Activated CD8-positive, alpha-beta T cell treated with anti-CD3 and anti-CD28 coated beads, Interleukin-2, amount 10 ng/mL, durations not matched to agents 7 days and 5 days (primary cell): ENCODE measurements at places on chromosomes 12 and 14. TPM values are rescaled to one million over a fixed set of nuclear protein-coding genes. Genes with fewer than 3 reads are reported as not detected.

- DNase-seq = no peak
- no peak overlapping the region for H3K27ac ChIP-seq
- no peaks in the 10 kb centered on the region for H3K36me3 ChIP-seq
- H3K4me1 ChIP-seq = no peaks in the 10 kb centered on the region
Observed at GRCh38 chr14:98736701-98737338, 535.2 kb downstream of the BCL11B start.

DNA sequence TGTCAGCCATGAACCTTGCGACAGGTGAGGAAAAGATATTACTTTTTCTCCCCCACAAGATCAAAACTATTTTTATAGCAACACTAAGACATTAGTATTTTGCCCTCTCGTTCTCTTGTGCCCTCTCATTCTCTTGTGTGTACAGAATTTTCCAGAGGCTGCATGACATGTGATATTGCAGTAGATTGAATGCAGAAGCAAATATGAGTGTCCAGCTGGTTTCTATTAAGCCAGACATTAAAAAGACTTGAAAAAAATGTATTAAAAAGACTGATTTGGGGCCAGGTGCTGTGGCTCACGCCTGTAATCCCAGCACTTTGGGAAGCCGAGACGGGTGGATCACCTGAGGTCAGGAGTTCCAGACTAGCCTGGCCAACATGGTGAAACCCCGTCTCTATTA is 63.7 kb upstream of the ZFP36L1 start:
- no peak overlapping the region for H3K4me3 ChIP-seq
- peaks cover 9% of the 10 kb centered on the region for H3K4me1 ChIP-seq
- H3K36me3 ChIP-seq = no peaks in the 10 kb centered on the region
- H3K27me3 ChIP-seq = no peaks in the 10 kb centered on the region
- DNase-seq = no peak

GRCh38 chr12:12017135-12017581 is 53.6 kb upstream of the BCL2L14 start:
- H3K27ac ChIP-seq = peak overlapping the region; percentile 16
- H3K4me1 ChIP-seq = peaks cover 31% of the 10 kb centered on the region
- DNase-seq = no peak
- H3K4me3 ChIP-seq = no peak overlapping the region
- peaks cover 5% of the 10 kb centered on the region for H3K27me3 ChIP-seq
- peaks cover 4% of the 10 kb centered on the region for H3K36me3 ChIP-seq

Gene C1QL4
- total RNA-seq = not detected

Gene SERPINA9
- total RNA-seq = not detected

- no peaks in the 10 kb centered on the region for H3K27me3 ChIP-seq
- no peak overlapping the region for H3K27ac ChIP-seq
- no peak overlapping the region for H3K4me3 ChIP-seq
- no peaks in the 10 kb centered on the region for H3K36me3 ChIP-seq
Observed at GRCh38 chr12:90233168-90234100, 524.8 kb upstream of the ATP2B1 start.

Gene PTPRB
- not detected for total RNA-seq

Gene KRT81
- 0.42 TPM for total RNA-seq

Gene FAM181A
- not detected for total RNA-seq

- no peak overlapping the region for H3K4me3 ChIP-seq
- H3K36me3 ChIP-seq = peaks cover 40% of the 10 kb centered on the region
- H3K27me3 ChIP-seq = no peaks in the 10 kb centered on the region
- peak overlapping the region; percentile 57 for H3K27ac ChIP-seq
- DNase-seq = no peak
Observed at GRCh38 chr12:110005319-110005973, 6.2 kb downstream of the ANKRD13A start.

Gene EMP1
- 7.6 TPM for total RNA-seq

Gene HOXC5
- not detected for total RNA-seq

DNA sequence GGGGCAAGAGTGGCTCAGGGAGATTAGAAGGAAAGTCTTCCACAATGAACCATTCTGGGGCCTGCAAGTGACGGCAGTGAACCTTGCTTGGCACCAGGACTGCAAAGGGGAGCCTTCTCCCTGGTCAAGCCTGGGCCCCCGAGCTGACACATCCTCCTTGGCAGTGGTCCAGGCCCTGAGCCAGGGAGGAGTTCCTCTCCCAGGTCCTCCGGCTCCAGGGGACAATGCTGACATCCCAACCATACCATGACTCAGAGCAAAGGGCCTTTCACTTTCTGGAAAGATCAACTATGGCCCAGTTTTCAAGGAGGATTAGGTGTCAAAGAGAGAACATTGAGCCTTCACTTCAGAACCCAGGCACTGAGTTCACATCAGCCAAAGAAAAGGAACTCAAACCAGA is 756.5 kb upstream of the TBX3 start:
- no peaks in the 10 kb centered on the region for H3K27me3 ChIP-seq
- H3K36me3 ChIP-seq = no peaks in the 10 kb centered on the region
- DNase-seq = no peak
